Neural crest cell (in vitro differentiated cells): ENCODE measurements at places on chromosomes 7 and 10. TPM values are rescaled to one million over a fixed set of nuclear protein-coding genes. Genes with fewer than 3 reads are reported as not detected.

DNA sequence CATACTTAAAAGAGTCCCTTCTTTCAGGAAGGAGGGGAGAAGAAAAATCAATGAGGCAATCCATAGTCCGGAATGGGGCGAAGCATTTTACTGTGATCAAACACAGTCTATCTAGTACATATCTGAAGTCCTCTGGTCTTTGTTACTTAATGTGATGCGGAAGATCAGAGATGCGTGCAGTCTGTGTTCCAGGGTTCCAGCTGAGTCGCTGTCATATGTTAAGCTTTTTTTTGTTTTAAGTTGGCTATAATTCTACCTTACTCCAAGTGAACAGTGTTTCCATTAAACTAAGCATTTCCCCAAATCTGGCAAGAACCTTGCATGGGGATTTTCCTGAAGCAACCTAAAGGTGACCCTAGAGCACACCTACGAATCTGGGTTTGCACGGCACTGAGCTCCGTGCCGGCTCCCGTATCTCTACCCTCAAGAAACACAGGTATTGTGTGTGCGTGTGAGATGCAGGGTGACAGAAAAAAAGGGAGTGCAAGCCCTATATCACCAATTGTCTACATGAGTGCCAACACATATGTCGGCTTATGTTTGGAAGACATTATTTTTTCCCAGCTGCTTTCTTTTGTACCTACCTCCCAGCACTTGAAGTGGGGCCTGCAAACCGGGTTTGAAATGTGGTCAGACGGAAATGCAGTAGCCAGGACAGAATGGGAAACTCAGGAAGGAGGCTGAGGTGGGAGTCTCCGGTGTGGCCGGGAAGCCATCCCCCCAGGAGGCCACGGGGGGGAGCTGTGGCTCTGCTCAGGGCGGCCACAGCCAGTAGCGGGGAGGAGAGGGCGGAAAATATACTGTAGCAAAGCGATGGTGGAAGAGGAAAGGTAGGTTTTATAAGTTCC lies 435.8 kb upstream of the MGMT start:
- DNase-seq: peak; percentile 65

DNA sequence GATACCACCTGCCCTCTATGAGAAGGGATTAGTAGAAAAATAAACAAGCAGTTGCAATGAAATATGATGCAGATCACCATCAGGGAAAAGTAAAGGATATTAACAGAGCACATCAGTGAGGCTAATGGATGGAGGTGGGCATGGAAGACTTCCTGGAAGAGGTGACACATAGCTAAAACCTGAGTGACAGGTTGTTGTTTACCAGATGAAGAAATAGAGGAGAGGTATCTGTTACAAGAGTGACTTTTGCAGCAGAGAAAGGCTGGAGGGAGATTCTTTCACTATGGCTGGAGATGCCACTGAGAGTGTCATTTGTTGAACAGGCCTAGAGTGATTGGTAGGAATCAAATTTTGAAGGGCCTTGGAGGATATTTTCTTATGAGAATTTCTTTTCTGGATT lies 646.2 kb downstream of the GATA3 start:
- DNase-seq: no peak

- no peak for DNase-seq
Observed at GRCh38 chr7:98283127-98283886, 1.8 kb downstream of the BRI3 start.

DNA sequence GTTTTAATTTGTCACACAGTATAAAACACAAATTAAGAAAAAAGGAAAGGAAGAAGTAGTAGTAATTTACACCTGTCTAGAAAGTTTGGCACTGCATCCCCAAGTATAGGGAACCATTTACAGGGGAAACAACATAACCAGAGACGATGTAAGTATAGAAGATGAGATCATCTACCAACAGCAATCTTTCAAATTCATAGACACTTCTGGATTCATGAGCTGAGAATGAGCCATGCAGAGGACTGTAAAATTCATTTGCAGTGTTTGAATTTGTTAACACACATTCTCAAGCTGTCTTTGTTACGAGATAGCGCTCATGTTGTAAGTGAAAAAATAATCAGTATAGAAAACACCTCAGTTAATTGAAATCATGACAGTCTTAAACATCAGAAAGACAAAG lies 337.0 kb upstream of the MEOX2 start:
- DNase-seq: no peak

GRCh38 chr7:100007887-100008286 lies 7.5 kb upstream of the ZKSCAN1 start:
- DNase-seq: no peak

DNA sequence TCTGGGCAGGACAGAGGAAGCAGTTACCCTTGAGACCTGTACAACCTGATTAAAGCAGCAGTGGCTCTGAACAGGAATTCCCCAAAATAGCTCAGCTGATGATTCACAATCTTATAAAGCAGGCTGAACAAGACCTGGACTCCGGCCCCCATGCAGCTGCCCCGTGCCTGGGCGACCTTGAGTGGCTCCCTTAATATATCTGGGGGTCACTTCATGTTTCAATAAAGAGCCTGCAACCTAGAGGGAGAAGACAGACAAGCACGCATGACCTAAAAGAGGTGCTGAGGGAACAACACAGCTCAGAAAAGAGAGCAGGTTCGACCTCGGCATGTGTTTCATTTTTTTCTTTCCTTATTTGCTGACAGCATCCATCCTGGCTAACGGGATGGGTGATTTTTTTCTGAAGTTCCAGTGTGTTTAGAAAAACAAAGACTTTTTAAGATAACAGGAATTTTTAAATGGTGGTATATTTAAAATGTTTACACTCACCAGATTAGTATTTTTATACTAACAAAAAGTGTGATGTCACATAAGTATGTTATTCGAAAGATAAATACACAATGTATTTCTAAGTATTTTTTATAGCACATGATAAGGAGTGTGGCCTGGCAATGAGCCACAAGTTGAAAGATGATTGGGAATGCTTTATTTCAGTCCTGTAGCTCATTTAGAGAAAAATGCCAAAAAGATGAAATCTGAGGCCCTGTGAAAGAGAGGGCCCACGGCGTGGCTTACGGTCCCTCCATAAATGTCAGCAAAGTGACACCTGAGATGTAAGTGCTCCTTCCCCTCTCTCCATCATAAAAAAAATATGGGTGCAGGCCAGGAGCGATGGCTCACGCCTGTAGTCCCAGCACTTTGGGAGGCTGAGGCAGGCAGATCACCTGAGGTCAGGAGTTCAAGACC lies 161.3 kb downstream of the SLIT1 start:
- no peak for DNase-seq

GRCh38 chr10:117666166-117666565 lies 123.6 kb downstream of the EMX2 start:
- DNase-seq: no peak

DNA sequence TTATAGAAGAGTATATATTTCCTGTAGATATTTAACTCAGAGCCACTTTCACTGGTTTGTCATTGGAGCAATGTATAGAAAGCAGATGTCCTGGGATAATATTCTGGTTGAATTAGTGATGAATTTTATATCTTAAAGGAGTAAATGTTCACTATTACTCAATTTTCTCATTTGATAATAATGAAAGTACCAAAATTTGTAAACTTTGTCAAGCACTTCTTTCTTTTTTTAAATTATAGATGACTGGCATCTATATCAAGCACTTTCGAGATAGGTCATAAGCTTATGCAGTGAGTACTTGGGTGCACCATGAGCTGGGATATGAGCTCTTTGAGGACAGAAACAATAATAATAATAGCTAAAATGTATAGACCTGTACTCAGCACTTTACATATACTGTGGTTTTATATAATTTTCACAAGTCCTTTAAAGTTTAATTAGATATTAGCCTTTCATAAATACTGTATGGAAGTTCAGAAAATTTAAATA lies 11.3 kb downstream of the RSBN1L start:
- no peak for DNase-seq

- no peak for DNase-seq
Observed at GRCh38 chr10:130725474-130725970, 586.0 kb downstream of the TCERG1L start.

- no peak for DNase-seq
Observed at GRCh38 chr7:155284496-155285274, 13.0 kb upstream of the INSIG1 start.

- no peak for DNase-seq
Observed at GRCh38 chr10:124390471-124391187, 28.1 kb downstream of the OAT start.

DNA sequence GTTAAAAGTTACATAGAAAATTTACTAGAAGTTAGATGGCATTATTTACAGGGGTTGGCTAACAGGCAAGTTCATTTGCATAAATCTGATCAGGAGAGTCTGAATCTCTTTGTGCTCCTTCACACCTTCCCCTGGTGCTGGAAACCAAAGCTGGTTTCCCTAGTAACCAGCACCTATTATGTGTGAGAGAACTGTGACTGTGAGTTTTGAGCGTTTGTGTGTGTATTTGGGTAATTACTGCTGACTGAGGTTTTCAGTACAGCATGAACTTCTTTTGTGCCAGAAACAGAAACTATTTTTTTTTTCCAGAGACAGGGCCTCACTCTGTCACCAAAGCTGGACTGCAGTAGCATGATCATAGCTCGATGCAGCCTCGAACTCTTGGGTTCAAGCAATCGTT lies 10.3 kb upstream of the IFIT1B start:
- no peak for DNase-seq

GRCh38 chr7:139845443-139845805 lies 16.4 kb downstream of the TBXAS1 start:
- DNase-seq: no peak

GRCh38 chr7:131040467-131040932 lies 287.2 kb upstream of the MKLN1 start:
- peak; percentile 58 for DNase-seq

GRCh38 chr10:95295031-95295755 lies 4.4 kb upstream of the PDLIM1 start:
- DNase-seq: no peak

- no peak for DNase-seq
Observed at GRCh38 chr10:127322286-127322685, 125.9 kb upstream of the INSYN2A start.

- DNase-seq: no peak
Observed at GRCh38 chr7:130882396-130882795, 148.4 kb upstream of the KLF14 start.

DNA sequence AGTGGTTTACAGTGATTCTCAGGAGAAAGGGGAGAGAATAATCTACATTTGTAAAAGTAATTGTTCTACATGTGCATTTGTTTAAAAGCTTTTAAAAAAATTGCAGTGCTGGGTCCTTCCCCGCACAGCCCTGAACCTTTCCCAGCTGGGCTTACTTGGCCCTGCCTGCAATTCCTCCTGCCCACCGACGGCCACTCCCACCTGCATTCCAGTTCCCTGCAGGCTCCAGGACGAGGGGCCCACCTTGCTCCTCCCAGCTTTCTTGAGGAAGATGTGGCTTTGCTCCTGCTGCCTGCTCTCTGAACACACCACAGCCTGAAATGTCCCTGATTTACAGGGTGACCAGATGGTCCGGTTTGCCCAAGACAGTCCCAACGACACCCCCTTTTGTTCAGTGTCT lies 222.7 kb downstream of the PRPF18 start:
- DNase-seq: no peak

DNA sequence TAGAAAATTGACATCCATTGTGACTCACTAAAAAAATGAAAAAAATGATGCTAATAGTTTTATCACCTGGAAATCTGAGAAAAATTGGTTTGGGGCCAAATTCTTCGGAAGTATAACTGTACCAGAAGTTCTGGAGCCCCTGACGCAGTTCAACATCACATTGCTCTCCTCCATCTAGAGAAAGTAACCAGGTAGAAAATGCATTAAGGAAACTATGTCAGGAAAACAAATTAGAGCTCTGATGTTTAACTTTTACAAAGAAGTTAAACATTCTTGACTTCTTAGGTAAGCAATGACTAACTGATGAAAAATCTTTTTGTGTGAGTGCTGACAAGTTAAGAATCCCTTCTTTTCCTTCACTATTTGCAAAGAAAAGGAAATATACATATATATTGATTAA lies 61.1 kb upstream of the TMEM196 start:
- DNase-seq: no peak

GRCh38 chr10:36574207-36574606 lies 551.2 kb upstream of the ANKRD30A start:
- no peak for DNase-seq

DNA sequence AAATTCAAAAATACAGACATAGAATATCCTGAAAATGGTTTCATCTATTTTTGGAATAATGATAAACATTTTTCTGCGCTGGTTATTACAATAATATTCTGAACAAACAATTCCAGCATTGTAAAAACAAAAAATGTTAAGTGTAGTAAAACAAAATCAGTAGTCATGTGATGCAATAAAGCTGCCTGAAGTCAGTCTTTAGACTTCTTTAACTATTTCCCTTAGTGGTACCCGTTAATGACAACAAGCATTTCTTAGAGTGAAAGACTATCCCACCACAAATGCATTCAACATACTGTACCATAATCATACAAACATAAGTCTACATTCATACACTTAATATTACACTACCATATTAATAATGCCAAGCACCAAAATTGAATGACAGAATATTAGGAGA lies 1.6 kb downstream of the SKAP2 start:
- DNase-seq: no peak

GRCh38 chr7:7271094-7271874 lies 88.9 kb downstream of the C1GALT1 start:
- DNase-seq: no peak

DNA sequence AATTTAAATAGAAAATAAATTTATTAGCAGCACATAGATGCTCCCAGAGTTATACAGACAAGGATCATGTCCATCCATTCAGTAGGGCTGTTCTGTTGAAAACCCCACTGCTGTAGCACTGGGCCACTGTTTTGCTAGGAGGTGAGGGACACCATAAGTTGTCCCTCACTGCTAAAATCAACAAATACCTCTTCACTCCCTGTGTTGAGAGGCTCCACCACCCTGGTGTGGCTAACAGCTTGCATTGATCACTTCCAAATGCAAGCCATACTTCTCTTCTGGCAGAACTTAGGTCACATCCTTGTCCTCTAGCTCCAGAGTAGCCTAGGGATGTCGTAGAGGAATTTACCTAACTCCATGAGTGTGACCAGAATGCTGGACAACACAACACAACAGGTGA lies 55.4 kb downstream of the MDFIC start:
- no peak for DNase-seq

DNA sequence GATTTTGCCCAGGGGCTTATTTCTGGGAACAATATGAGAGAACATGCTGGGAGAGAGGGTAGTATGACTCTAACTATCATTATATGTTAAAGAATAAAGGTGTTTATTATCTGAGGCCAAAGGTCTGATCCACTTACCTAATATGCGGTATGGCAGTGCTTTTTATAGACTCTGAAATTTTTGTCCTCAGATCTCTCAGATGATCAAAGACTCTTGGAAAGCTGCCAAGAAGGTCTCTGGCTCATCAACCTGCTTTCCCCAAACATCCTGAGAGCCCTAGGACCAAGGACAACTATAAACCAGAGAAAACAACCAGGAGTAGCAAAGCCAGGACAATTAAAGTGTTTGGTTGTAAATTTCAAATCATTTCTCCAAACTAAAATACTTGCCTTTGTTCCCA lies 255.7 kb upstream of the LRRN3 start:
- DNase-seq: no peak

FZD1 gene
- 9.2 and 9.5 TPM in 2 replicates for total RNA-seq

MALRD1 gene
- 0.73 and 0.84 TPM in 2 replicates for total RNA-seq

CCL26 gene
- not detected in 2 replicates for total RNA-seq

SUV39H2 gene
- total RNA-seq: 79.7 and 90.5 TPM in 2 replicates

ADCYAP1R1 gene
- total RNA-seq: 8.8 and 9.0 TPM in 2 replicates

OR2A1 gene
- 0.19 TPM in 1 of 2 replicates, not detected in the other for total RNA-seq

DKK1 gene
- total RNA-seq: 3.3 and 3.9 TPM in 2 replicates

VIPR2 gene
- total RNA-seq: 0.09 and 0.16 TPM in 2 replicates

IDI2 gene
- not detected in 2 replicates for total RNA-seq

PIK3AP1 gene
- total RNA-seq: 0.73 and 1.3 TPM in 2 replicates

ITPRID1 gene
- total RNA-seq: not detected in 2 replicates

ST7 gene
- total RNA-seq: 22.4 and 25.5 TPM in 2 replicates

FANK1 gene
- total RNA-seq: 2.4 and 5.0 TPM in 2 replicates

OGDHL gene
- total RNA-seq: 10.1 and 10.6 TPM in 2 replicates

HOXA4 gene
- 0.68 and 0.96 TPM in 2 replicates for total RNA-seq

DLD gene
- total RNA-seq: 77.6 and 82.1 TPM in 2 replicates
